Cortex of kidney (tissue), 1 donor: ENCODE measurements at places on chromosomes 2 and 18.

DNA sequence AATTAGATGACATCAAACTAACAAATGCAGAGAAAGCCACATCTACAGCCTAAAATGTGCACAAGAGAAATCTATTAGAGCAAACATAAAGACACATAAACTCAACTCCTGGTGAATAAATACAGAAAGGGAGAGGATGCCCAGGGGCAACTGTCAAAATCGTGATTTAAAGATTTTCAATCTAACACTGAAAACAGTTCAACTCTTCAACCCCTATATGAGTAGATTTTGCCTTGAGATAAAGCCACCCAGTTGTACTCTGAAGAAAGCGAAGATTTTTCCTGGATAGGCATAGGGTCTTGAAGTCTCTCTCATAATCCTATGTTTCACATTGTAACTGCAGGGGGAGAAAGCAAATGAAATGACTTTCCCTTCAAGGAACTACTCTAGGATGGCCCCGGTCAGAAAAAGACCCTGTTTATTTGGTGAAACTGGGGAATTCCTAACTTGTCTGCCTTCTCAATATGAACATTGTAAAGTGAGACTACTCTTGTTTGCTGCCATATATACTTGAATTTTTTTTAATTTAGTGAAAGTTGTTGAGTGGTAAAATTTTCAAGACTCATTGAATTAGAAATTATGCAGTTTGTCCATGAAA is 226.7 kb downstream of the ERBB4 start:
- no peak for DNase-seq

GRCh38 chr2:50782543-50782942 is 249.4 kb downstream of the NRXN1 start:
- DNase-seq: no peak

GRCh38 chr2:240429341-240429871 is 6.1 kb upstream of the GPC1 start:
- DNase-seq: no peak

- DNase-seq: no peak
Observed at GRCh38 chr2:126676221-126677175, 20.5 kb downstream of the GYPC start.

- no peak for DNase-seq
Observed at GRCh38 chr2:62705859-62706720, 577 bp downstream of the EHBP1 start.

DNA sequence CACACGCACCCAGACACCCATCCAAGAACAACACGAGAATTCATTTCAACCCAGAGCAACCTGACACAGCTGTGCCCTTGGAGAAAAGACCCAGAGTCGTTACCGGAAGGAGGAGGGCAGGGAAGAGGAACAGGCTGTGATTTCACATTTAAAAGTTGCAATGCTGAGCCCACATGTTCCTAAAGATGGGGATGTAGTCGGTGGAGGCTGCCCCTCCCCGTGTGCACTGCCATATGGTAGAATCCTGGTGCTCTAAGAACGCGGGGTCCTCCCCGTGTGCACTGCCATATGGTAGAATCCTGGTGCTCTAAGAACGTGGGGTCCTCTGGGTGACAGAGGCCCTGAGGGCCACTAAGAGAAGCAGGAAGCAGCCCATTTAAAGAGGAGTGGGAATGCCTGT is 10.9 kb downstream of the MTERF4 start:
- DNase-seq: no peak

DNA sequence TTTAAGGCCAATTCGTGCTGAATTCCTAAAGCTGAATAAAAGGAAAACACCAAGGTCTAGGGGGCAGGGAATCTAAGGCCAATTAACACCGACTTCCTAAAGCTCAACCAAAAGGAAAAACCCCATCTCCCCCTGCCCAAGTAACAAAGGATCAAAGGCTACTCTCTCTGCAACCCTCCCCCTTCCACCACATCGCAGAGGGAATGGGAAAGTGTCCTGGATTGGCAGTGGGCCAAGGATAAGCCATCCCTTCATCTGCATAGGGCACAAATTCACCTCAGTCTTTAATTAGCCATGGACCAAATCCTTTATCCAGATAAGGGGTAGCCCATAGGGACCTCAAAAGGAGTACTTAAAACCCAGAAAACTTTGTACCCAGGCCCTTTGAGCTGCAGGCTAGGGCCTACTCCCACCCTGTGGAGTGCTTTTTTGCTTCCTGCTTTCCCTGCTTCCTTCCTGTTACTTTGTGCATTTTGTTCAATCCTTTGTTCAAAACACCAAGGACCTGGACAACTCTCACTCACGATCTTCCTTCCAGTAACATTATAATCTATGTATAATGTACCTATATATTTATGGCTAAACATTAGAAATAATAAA is 2119.8 kb upstream of the CELF4 start:
- DNase-seq: no peak

GRCh38 chr18:54075689-54076088 is 148.8 kb downstream of the MBD2 start:
- no peak for DNase-seq

DNA sequence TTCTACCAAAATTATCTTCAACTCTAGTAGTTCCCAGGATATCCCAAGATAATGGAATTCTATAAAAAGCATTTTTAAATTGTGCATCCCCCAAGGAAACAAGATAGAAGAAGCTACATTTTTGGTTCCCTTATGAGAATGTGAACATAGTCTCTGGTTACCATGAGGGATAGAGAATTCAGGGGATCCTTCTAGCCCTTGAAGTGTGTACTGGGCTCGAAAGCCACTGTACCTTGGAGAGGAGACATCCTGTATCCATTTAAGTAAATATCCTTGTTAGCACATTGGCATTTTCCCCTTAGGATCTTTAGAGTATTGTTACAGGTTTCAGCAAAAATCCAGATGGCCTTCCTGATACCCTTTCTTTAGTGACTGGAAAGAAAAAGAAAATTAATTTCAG is 228.5 kb downstream of the RTP5 start:
- DNase-seq: no peak

DNA sequence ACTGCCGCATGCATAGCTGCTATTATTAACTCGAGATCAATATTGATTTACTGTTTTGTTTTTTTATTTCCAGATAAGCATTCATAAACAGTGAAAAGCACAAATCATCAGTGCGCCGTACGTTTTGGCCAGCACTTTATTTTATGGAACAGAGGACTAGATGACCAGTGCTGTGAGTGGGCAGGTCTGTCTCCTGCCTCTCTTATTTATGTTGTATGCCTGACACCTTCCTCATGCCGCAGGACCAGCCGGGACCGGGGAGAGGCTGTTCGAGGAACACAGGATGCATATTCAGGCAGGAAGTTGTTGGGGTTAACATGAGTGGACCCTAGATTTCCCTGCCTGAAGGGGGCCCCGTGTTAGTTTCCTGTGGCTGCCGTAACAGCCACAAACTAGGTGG is 72.6 kb downstream of the AGAP1 start:
- DNase-seq: no peak

- DNase-seq: no peak
Observed at GRCh38 chr2:62435720-62436119, 70.3 kb downstream of the TMEM17 start.

DNA sequence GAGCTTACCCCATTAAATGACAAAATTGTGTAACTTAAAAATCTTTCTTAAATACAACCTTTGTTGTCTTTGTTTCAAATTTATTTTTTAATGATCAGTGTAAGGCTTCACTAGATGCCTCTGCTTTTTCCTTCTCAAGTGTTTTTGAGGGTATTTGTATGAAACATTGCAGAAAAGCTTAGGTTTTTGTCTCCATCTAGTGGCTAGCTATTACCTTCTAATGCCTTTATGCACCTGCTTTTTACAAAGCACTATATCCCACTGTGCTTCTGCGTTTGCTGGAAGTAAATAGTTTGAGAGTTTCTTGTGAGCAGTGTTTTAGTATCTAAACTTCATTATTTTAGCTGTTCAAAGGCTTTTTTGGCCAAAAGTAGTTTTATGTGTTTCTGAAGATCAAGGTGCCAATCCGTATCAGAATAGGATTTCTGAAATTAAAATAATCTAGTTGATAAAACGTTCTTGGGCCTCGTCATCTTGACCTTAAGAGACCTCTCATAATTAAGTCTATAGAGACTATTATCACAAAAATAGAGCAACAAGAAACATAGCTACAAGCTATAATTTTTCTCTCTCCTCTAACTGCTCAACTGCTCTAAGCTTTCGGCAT is 47.0 kb downstream of the IWS1 start:
- DNase-seq: no peak

DNA sequence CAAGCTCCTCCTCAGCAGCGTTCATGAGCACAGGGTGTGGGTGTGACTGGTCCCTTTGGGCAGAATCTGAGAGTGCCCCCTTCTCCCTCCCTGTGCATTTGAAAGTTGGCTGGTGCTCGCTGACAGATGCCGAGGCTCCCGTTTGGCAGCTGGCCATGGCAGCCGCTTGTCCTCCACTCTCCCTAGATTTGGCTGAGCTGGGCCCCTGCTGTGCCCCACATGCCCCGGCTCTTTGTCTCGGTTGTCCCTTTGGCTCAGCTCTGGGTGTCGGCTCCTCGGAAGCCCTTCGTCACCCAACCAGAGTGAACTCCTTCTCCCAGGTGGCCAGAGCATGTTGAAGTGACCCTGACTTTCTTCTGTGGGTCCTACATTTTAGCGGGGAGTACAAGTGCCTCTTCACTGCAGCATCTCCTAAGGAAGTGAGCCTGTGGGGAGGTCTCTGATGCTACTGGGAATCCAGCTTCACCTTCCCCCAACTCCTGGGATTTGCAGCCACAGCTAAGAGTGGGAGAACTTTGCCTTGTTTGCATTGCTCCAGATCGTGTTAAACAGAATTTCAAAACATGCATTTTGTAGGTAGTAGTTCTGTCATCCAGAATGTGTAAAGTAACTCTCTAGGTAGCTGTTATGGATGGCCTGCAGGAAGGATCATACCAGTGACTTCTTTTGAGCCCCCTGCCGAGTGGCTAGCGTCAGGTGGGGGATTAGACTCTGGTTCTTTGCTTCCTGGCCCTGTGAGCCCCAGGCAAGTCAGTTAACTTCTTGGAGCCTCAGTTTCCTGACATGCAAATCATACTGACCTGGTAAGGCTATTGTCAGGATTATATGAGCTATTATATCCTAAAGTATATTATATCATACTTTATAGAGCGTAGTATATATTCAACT is 24.2 kb downstream of the HPCAL1 start:
- DNase-seq: no peak

GRCh38 chr18:14974088-14974487 is 226.1 kb downstream of the ANKRD30B start:
- DNase-seq: no peak

DNA sequence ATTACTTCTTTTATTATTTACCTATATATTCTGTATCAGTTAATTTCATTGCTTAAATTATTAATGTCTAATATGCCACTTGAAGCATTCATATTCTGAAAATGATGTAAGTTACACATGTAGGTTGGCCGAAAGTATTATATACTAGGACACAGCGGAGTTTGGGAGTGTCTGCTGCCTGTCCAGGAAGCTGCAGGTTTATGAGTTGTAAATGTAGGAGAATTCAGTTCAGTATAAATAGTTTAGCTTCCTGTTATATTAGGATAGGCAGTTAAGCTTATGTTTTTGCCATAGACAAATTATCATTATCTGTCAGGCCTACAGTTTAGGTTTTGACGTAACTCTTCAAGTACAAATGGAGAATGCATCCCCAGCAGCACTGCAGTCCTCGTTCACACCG is 18.9 kb upstream of the ZNF236 start:
- no peak for DNase-seq

GRCh38 chr2:151765760-151766410 is 31.6 kb upstream of the NEB start:
- DNase-seq: no peak

DNA sequence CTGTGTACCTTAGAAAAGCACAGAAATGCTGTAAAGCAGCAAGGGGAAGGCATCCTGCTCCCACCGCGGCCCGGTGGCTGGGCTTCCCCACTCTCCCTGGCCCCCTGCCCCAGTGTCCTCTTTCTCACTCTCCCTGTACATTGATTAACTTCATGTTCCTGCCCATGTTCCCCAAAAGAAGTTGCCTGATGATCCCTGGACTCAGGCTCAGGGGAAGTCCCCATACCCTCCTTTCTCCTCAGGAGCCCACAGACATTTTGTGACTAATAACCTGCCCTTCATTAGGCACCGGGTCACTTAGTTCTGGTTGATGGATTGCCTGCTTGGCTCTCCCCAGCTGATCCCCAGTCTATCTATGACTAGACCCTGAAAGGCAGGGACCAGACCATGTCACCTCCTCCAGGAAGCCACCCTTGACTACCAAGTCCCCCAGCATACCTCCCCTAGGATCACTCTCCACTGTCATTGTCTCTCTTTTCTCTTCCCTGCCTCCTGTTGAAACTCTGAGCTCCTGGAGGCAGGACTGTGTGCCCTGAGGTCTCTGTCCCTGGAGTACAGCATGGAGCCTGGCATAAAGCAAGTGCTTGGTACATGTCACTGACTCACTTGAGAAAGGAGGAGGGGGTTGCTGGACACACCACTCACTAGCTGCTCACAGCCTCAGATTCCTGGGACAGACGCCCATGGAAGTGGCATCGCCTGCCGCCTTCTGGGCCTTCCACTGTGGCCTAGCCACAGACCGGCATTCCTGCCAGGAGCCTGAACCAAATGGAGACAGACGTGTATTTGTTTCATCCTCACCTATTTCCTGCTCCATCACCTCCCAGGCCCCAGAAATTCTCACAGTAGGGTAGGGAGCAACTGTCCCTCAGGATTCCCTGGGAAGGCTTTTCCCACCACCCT is 13.5 kb downstream of the MALL start:
- DNase-seq: no peak

GRCh38 chr18:47050468-47050867 is 15.0 kb upstream of the ELOA2 start:
- no peak for DNase-seq

DNA sequence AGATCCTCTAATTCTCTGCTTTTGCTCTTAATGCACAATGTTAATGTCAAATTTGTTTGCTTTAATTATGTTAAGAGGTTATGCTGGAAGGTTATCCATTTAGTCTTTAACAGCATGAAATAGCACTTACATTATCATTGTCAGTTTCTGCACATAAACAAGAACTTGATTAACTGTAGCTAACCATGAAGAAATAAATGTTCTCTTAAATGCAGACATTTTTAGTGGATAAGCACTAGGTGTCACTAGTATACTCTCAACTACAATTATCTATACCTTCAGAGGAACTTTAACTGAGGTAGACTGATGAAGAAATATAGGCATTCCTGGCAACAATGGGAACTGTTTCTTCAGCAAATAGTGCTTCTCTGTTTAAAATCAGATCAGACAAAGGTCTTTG is 178.8 kb upstream of the CHST9 start:
- DNase-seq: no peak

DNA sequence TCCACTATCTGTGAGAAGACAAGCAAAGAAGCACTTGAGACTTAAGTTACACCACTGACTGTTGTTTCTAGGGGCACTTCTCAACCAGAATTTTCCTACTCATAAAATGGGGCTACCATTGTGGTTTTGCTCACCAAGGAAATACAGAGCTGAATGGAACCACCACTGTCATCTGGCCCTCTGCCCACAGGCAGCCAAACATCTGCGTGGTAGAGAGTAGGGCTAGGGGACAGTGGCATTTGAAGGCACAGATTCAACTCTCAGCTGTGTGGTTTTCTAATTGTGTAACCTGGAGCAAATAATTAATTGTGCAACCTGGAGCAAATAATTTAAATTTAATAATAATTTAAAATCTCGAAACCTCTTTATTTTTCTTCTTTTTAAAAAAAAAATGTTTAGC is 79.6 kb downstream of the PDE11A start:
- DNase-seq: no peak
